ENCODE measurements at places on chromosomes 3 and 15.

DNA sequence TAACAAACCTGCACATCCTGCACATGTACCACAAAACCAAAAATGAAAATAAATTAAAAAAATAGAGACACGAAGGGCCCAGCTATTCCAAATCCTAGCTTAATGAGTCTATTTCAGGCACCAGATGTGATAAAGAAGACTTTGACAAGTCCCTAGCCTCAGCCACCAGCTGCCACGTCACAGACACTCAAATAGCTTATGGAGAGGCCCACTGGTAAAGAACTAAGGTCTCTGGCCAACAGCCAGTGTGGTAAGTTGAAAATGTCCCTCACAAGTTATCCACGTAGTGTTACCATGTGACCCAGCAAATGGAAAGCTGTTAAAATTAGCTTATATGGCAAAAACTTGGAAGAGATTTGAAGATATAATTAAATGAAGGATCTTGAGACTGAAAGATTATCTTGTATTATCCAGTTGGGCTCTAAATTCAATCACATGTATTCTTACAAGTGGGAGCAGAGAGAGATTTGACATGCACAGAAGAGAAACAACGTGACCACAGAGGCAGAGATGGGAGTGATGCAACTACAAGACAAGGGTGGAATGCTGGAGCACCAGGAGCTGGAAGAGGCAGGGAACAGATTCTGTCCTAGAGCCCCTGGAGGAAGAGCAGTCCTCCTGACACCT, 10.9 kb downstream of the ACSBG1 start:
- no peak overlapping the region for H3K27ac ChIP-seq
- H3K27me3 ChIP-seq = no peaks in the 10 kb centered on the region
- no peaks in the 10 kb centered on the region for H3K36me3 ChIP-seq
- H3K4me1 ChIP-seq = peaks cover 8% of the 10 kb centered on the region
- no peak overlapping the region for H3K4me3 ChIP-seq

DNA sequence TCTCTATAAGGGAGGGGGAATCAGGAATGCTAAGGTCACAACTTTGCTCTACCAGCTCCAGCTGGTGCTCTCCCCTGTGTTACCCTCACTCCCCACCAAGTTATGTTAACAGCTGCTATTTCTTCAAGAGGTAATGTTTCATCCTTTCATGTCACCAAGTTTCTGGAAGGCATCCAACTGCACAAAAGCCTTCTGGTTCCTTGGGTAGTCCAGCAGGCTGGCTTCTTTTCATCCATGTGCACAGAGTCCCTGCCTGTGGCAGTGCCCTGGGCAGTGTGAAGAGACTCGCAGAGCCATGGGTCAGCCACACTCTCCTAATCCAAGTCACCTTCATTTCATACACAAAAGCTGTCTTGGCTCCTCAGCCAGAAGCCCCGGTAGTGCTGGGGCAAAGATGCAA, 737.5 kb upstream of the LMCD1 start:
- H3K4me3 ChIP-seq = no peak overlapping the region
- H3K27ac ChIP-seq = no peak overlapping the region
- H3K36me3 ChIP-seq = no peaks in the 10 kb centered on the region
- no peaks in the 10 kb centered on the region for H3K4me1 ChIP-seq
- H3K27me3 ChIP-seq = peaks cover 2% of the 10 kb centered on the region

DNA sequence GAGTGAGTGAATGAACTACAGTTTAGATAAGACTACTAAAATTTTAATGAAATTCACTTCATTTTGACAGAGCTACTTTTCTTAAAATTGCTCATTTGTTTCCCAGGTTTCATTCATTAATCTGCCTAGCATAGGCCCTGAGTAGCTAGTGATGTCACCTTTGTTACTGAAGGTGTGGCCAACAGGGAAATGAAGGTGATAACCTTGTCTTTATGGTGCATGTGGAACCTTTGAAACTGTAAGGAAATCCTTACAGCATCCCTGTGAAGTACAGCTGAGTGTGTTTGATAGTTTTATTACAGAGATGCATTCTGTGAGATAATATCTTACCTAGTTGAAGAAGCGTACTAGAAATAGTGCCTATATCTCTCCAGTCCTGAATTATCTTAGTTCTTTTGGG, 112.9 kb downstream of the AKAP13 start:
- H3K4me3 ChIP-seq = no peak overlapping the region
- no peak overlapping the region for H3K27ac ChIP-seq
- no peak for DNase-seq
- peaks cover 3% of the 10 kb centered on the region for H3K36me3 ChIP-seq

DNA sequence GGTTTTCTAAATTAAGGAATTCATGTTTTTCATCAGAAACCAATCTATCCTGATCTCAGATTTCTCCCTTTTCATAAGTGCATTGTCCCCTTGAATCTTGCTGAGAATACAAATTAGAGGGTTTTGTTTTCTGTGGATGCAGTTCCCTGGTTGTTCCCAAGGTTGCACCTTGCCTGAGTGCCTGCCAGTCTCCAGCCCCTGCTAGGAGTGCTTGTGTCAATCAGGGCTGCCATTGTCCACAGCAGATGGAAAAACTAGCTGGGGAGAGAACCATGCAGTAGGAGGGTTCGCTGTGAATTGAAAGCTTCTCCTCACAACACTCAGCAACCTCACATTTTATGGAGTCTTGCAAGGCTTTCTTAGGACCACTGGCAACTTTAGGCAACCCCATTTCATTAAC, 210.8 kb upstream of the CTNNB1 start:
- H3K27ac ChIP-seq = no peak overlapping the region
- DNase-seq = no peak
- H3K36me3 ChIP-seq = no peaks in the 10 kb centered on the region
- peaks cover 34% of the 10 kb centered on the region for H3K27me3 ChIP-seq
- no peaks in the 10 kb centered on the region for H3K4me1 ChIP-seq

- peaks cover 13% of the 10 kb centered on the region for H3K36me3 ChIP-seq
- H3K4me1 ChIP-seq = no peaks in the 10 kb centered on the region
- H3K4me3 ChIP-seq = no peak overlapping the region
Measured at GRCh38 chr3:66362541-66362941, 138.3 kb downstream of the LRIG1 start.

- H3K36me3 ChIP-seq = no peaks in the 10 kb centered on the region
- no peak for DNase-seq
- no peaks in the 10 kb centered on the region for H3K27me3 ChIP-seq
- H3K27ac ChIP-seq = no peak overlapping the region
- no peak overlapping the region for H3K4me3 ChIP-seq
Measured at GRCh38 chr3:126486360-126486847, 10.7 kb upstream of the ZXDC start.

DNA sequence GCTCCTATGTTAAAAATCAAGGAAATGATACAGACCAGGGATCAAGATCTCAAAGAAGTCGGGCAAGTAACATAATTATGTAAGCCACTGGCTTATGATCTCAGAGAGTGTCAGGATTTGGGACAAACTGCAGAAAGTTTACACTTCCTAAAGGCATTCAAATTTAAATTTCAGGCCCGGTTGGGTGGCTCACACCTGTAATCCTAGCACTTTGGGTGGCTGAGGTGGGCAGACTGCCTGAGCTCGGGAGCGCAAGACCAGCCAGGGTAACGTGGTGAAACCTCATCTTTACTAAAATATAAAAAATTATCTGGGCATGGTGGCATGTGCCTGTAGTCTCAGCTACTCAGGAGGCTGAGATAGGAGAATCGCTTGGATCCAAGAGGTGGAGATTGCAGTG, 124.4 kb upstream of the UBE2E2 start:
- no peak overlapping the region for H3K27ac ChIP-seq
- no peaks in the 10 kb centered on the region for H3K36me3 ChIP-seq
- DNase-seq = no peak

GRCh38 chr15:80153900-80154299, 1.1 kb downstream of the FAH start:
- H3K36me3 ChIP-seq = no peaks in the 10 kb centered on the region
- DNase-seq = no peak
- H3K4me3 ChIP-seq = peak overlapping the region; percentile 91

DNA sequence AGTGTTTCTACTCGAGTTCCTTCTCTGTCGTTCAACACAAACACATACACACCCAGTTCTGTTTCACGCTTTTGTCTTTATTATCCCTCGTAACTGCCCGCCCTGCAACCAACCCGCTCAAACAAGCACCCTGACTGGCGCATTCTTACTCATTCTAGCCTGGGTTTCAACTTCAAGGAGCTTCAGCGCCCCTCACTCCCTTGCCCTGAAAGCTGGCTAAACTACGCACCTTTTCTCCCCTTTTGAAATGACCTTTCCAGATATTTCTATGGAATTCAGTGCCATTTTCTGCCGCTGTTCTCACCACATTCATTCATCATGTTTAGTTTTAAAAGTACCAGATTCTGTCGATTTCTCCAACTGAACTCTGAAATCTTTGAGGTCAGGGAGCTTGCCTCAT, 653 bp upstream of the MFSD1 start:
- H3K27me3 ChIP-seq = no peaks in the 10 kb centered on the region
- peaks cover 8% of the 10 kb centered on the region for H3K36me3 ChIP-seq
- peaks cover 31% of the 10 kb centered on the region for H3K4me1 ChIP-seq
- DNase-seq = no peak
- H3K27ac ChIP-seq = peak overlapping the region; percentile 86

DNA sequence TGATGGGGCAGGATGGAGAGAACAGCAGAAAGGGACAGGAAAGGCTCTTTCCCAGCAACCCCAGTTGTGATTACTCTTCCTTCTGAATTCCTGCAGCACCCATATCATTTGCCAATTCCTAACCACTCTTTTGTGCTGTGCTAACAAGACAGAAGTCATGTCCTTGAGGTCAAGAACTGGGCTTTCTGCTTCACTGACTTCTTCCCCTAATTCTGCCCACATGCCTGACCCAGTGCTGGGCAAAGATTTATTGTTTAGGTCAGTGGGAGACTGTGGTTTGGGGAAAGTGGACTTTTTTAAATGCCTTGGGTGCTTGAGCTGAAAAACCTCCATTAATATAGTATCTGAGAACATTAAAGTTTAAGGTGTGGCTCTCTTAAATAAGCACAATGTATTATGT, 4.2 kb upstream of the EFCAB12 start:
- peaks cover 61% of the 10 kb centered on the region for H3K4me1 ChIP-seq
- H3K27ac ChIP-seq = no peak overlapping the region
- H3K36me3 ChIP-seq = peaks cover 57% of the 10 kb centered on the region
- H3K4me3 ChIP-seq = no peak overlapping the region
- DNase-seq = no peak

DNA sequence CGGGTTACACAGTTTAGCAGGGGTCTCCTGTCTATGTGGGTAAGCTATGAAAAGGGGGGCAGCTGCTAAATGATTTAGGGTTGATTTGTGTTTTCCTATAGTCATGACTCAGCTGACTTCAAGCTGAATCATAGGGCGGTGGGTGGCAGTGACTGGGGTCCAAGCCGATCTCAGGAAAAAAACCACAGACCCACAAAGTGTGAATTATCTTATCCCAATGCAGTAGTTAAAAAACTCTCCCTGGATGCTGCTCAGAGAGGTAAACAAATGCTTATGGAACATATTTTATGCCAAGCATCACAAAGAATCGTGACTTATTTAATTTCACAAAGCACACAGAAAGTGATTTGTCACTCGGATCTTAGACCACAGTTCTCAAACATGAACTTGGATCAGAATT, 18.4 kb upstream of the TOPAZ1 start:
- H3K27ac ChIP-seq = no peak overlapping the region
- DNase-seq = no peak

GRCh38 chr15:66101715-66102395, 151.7 kb downstream of the MEGF11 start:
- H3K27me3 ChIP-seq = peaks cover 2% of the 10 kb centered on the region
- H3K4me3 ChIP-seq = no peak overlapping the region
- no peak for DNase-seq
- no peak overlapping the region for H3K27ac ChIP-seq
- H3K36me3 ChIP-seq = no peaks in the 10 kb centered on the region
- no peaks in the 10 kb centered on the region for H3K4me1 ChIP-seq

- no peaks in the 10 kb centered on the region for H3K36me3 ChIP-seq
- no peak overlapping the region for H3K27ac ChIP-seq
- no peak overlapping the region for H3K4me3 ChIP-seq
- no peaks in the 10 kb centered on the region for H3K4me1 ChIP-seq
Measured at GRCh38 chr3:166986000-166986399, 394.1 kb downstream of the ZBBX start.

DNA sequence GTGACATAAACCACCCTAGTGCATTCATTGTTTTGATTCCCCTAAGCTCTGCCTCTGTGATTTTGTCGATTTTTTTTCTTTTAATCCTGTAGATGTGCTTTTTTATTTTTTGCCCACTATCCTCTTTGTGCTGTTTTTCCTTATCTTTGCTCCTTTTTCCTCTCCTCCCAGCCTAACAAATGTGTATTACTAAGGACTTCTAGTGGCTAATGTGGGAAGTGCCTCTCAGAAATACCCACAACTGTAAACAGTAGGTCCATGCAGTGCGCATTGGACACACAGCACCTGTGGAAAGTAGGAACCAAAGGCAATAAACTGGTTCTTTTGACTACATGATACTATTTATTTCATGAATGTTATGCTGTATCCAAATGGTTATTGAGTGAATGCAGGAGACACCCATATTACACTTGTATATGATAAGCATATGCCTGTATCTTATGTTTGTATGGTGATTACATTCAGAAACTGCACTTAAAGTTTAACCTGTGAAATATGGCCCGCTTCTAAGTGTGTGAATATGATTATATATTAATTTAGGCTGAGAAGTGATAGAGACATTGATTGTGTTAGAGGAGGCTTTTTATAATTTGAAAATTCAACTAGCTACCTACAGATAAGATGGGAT, 147.8 kb downstream of the PLCL2 start:
- H3K27me3 ChIP-seq = no peaks in the 10 kb centered on the region
- H3K4me1 ChIP-seq = peaks cover 70% of the 10 kb centered on the region
- no peak for DNase-seq
- H3K4me3 ChIP-seq = no peak overlapping the region
- H3K36me3 ChIP-seq = peaks cover 4% of the 10 kb centered on the region
- no peak overlapping the region for H3K27ac ChIP-seq

DNA sequence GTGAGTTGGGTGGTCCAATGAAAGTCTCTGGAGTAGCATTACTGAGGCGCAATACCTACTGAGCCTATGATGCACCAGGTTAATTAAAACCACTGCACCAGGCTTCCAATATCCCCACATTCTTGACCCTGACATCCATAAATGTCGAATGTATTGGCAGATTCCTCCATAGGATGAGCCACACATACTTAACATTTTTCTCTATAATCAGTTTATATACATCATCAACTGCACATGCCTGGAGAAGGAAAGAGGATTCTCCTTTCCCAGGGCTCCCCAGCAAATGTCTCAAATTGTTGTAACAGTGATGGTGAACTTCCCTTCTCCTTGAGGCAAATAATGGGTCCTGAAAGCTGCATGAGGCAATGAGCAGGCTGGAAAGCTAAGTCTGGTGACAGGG, 82.3 kb upstream of the LPP start:
- no peaks in the 10 kb centered on the region for H3K27me3 ChIP-seq
- H3K27ac ChIP-seq = no peak overlapping the region
- no peak for DNase-seq
- no peaks in the 10 kb centered on the region for H3K36me3 ChIP-seq
- no peaks in the 10 kb centered on the region for H3K4me1 ChIP-seq

GRCh38 chr3:191889756-191890155, 428.8 kb downstream of the PYDC2 start:
- no peak overlapping the region for H3K4me3 ChIP-seq
- DNase-seq = no peak
- no peaks in the 10 kb centered on the region for H3K36me3 ChIP-seq
- no peak overlapping the region for H3K27ac ChIP-seq

- peak; percentile 18 for DNase-seq
- H3K27ac ChIP-seq = peak overlapping the region; percentile 79
- H3K4me1 ChIP-seq = peaks cover 49% of the 10 kb centered on the region
- H3K36me3 ChIP-seq = peaks cover 21% of the 10 kb centered on the region
- peak overlapping the region; percentile 56 for H3K4me3 ChIP-seq
Measured at GRCh38 chr15:99706557-99707303, 26.5 kb downstream of the LYSMD4 start.

GRCh38 chr15:66880380-66881155, 178.5 kb downstream of the SMAD6 start:
- peaks cover 6% of the 10 kb centered on the region for H3K27me3 ChIP-seq
- H3K4me1 ChIP-seq = peaks cover 12% of the 10 kb centered on the region
- no peaks in the 10 kb centered on the region for H3K36me3 ChIP-seq
- no peak overlapping the region for H3K27ac ChIP-seq
- no peak for DNase-seq
